SK-N-SH treated with all-trans-retinoic acid at 6 μM for 48 hours (cell line): ENCODE measurements at places on chromosomes 7 and 10.

- ATAC-seq, result no peak
Measured at GRCh38 chr7:801940-802381, 30.3 kb upstream of the SUN1 start.

DNA sequence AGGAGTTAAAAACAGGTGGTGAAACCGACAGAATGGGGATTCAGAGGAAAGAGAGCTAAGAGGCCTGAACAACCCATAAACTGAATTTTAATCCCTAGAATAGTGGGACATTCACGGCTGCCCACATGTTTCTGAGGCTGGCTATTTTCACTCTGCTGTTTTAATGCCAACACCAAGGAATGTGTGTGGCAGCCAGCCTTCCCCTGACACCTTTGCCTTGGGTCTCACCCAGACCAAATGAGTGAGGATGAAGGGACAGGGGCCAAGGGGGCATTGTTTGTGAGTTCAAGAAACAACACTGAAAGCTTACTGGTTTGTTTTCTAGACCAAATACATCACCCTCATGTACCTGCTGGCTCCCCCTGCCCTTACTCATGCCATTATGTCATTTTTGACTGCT, 164.3 kb downstream of the JAZF1 start:
- ATAC-seq, result no peak

GRCh38 chr7:128807191-128807590, 15.4 kb downstream of the CCDC136 start:
- ATAC-seq, result no peak

DNA sequence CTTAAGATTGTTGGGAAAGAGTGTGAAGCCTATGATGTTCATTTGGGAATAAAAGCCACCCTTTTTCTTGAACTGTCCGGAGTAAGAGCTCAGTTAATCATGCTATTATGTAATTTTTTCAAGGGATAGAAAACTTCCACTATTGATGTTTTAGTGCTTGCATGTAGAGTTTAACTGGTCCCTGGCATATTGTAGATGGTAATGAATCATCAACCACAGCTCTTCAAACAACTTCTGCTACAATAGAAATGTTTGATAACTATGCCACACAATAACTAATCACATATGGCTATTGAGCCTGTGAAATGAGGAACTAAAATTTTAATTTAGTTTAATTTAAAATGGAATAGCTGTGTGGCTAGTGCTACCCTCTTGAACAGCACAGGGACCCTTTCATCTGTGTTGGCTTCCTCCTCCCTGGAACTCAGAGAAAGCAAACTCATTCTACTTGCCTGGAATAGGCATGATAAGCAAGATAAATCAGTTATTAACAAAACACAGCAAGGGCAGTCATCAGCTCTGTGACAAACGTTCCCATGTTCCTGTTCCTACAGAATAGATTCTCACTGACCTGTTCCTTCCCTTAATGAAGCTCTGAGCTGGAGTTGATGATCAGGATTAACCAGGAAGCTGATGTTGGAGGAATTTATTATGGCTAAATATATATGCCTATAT, 4.9 kb upstream of the SRI start:
- ATAC-seq, result no peak

DNA sequence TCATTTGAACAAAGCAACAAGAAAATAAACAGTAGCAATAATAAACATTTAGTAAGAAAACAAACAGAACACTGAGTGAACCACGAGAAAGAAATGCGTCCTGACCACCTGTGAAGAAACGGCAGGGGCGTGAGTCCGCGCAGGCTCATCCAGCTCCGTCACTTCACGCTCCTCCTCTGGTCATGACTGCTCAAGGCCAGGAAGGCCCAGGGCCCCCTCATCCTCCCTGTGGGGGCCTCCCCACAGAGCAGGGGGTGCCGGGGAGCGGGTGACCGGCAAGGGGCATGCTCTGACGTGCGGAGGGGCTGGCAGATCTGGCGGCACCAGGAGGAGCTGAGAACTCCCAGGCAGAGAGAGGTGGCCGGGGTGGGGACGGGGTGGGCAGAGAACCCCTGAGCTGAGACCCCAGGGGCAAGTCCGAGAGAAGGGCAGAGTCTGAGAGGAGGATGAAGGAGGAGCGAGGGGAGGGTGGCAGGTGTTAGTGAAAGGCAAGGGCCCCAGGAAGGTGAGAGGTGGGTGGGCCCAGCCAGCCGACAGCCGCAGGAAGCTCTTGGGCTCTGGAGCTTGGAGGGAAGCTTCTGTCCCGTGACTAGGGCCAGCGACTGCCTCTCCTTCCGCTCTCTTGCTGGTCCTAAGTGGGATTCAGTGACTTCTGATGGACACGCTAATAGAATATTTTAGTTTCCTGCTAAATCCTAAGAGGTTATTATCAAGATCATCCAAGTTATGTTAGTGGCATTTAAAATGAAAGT, 223.9 kb downstream of the TCERG1L start:
- ATAC-seq, result no peak
